ENCODE measurements at places on chromosomes 3 and 15. TPM values are rescaled to one million over a fixed set of nuclear protein-coding genes. Genes with fewer than 3 reads are reported as not detected.
A peak's percentile ranks its signal among the peaks of the same experiment; 100 is the strongest.

ACKR4 gene
- 0.42 TPM for total RNA-seq

GNB5 gene
- total RNA-seq: 26.7 TPM

DNA sequence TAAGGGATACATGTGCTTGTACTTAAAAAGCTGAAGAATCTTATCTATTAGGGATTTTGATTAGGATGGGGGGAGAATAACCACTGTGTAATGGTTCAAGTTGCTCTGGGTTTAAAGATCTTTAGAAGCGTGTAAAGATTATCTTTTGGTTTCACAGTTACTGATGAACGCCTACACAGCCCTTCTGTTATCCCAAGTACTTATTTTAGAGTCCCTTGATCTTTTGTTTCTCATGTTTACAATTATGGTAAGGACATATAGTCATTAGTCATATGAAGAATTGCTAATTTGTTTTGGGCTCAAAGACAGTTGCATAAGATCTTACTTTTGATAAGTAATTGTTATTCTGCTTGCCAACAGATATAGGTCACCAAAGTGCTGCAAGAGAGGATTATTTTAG, 160.1 kb downstream of the PLCL2 start:
- no peaks in the 10 kb centered on the region for H3K36me3 ChIP-seq
- DNase-seq: no peak
- no peaks in the 10 kb centered on the region for H3K4me1 ChIP-seq
- no peak overlapping the region for H3K27ac ChIP-seq
- no peak overlapping the region for H3K4me3 ChIP-seq

DNA sequence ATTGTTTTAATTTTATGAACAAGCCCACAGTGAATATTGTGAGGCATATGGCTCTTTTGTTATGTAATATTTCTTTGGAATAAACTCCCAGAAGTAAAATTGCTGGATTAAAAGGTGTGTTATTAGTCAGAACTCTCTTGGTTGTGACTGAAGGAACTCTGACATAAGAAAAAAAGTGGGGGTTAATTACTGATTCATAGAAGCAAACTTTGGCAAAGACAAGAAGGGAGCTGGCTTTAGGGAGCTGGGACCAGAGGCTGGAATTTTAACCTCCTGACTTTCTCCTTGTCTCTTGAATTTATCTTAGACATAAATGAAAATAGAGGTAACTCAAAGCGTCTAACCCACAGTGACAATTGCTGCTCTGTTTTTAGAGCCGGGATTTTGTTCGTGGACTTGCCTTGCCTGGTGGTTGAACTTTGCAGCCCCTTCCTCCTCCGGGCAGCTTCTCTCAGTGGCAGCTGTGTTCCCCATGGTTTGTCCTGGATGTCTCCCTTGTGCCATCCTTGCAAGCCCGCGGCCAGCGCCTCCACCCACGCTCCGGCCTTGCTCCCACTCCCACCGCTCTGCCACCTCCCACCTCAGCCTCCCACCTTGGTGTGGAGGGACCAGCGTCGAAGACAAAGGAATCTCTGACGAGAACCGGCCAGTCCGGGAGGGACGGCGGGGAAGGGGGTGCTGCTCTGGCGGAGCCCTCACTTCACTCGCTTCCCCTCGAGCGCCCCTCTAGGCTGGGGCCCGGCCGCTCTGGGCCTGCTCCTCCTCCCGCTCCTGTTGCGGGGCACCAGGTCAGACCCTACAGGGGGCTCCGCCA, 28.0 kb downstream of the ARHGAP31 start:
- peak overlapping the region; percentile 87 for H3K27ac ChIP-seq
- H3K36me3 ChIP-seq: no peaks in the 10 kb centered on the region
- DNase-seq: no peak
- H3K4me1 ChIP-seq: peaks cover 22% of the 10 kb centered on the region

DNA sequence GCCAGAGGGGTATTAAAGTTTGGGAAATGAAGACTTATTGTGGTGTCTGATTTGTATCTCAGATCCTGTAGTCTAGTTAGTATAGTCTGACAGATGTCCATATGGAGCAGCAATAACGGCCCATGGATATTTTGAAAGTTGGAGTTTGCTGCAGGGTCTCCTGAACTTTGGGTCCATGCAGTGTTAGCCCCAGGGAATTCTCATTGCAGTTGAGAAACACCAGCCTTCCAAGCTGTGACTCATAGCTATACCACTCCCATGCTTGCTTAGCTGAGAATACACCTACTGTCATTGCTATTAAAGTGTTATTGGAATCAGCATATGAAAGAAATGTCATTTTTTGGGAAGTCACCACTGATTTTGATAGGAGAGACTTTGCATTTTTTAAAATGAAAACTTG, 29.2 kb downstream of the TMOD2 start:
- no peaks in the 10 kb centered on the region for H3K27me3 ChIP-seq
- peaks cover 8% of the 10 kb centered on the region for H3K4me1 ChIP-seq
- no peak overlapping the region for H3K27ac ChIP-seq
- no peak for DNase-seq

RAD54L2 gene
- 24.4 TPM for total RNA-seq

All from esophagus muscularis mucosa (tissue), 4 donors.